ENCODE measurements at places on chromosomes 11 and 22.

- DNase-seq = no peak
Observed at GRCh38 chr11:111331711-111332479, 33.5 kb downstream of the POU2AF3 start.

GRCh38 chr11:66123902-66124301, 53.8 kb downstream of the PACS1 start:
- no peak for DNase-seq

GRCh38 chr11:10247011-10247410, 47.0 kb downstream of the SBF2 start:
- no peak for DNase-seq

DNA sequence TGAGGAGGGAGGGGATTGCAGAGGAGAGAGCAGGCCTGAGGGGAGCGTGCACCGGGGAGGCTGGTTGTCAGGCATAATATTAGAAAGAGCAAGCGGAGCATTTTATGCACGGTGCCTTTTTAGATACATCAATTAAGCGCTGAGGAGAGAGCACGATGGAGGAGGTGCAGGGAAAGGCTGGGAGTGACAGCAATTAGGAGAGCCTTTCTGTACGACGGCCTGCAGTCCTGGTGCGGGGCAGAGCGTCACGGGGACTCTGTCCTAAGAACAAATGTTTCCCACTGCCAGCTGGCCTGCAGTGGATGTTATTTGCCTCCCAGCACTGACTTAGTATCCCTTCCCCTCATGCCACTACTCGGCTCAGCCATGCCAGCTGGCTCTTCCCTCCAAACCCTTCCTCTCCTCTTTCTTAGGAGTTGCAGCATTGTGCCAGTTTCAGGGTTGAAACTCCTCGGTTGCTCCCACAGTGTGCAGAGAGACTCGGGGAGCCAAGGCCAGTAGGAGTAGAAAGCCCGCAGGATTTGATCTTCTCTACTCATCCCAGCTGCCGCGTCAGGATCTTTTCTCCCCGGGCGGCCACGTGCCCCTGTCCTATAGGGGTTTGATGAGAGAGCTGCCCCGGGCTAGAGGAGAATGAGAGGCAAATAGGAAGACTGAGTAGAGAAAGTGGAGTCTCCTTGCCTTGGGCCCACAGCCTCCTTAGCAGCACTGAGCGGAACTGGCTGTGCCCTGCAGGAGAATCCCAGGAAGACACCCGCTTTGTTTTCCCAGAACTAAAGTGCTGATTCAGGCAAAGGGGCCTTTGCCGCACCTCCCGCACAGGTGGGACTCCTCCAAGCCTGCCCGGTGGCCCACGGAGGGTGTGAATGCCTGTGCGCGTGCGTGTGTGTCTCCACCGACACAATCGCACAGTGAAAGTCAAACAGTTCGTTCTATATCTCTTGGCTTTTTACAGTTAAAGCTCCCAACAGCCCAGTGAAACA, 875.3 kb downstream of the NTM start:
- no peak for DNase-seq

DNA sequence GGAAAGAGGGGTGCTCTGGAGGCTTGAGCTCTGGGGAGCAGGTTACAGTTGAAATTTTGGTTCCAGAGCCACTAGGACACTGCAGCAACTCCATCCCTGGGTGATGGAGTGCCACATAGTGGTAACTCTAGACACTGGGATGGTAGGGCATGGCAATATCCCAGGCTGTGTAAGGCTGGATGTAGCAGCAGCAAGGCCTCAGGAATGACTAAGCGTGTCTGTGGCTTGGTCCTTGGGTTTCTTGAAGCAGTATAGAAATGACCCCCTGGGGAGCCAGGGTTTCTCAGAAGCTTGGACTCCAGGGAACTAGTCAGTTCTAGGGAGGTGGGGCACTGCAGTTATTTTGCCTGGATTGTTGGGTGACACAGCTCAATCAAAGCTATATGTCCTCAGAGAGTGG, 8.1 kb downstream of the MS4A4A start:
- DNase-seq = no peak

DNA sequence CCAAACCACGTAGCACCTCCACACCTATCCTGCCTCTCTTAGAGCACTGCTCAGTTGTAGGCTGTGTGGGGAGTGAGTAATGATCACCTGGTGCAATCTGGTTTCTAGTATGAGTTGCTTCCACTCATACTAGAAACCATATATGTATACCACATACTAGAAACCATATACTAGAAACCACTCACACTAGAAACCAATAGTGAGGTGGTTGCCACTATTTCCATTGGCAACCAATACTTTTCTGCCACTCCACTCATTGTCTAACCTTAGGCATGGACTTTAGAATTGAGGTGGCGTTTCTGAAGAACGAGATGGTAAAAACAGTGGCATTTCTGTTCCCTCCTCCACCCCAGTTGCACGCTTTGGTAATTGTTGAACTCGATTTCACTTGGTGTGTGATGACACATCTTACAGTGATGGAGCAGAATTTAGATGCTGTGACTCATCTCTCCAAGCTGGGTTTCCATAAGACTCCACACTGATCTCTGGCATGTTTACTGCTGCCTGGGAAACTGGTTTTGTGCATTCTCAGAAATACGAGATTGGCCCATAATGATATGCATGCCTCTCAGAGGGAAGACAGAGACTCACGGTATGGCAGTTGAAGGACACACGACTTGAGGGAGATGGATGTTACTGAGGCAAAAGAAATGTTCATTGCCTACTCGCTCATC, 82.9 kb downstream of the KIRREL3 start:
- DNase-seq = peak; percentile 24

DNA sequence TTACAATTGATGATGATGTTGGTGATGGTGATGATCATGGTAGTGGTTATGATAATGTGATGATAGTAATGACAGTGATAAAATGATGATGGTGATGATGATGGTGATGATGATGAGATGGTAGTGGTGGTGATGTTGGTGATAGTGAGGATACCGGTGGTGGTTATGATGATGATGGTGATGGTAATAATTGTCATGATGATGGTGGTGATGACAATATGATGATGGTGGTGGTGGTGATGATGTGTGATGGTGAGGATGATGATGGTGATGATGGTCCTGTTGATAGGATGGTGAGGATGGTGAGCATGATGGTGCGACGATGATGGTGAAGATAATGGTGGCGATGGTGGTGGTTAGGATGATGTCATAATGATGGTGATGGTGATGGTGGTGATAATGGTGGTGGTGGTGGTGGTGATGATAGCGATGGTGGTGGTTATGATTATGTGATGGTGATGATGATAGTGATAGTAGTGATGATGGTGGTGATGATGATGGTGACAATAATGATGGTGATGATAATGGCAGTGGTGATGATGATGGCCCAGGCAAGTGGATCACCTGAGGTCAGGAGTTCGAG, 1129.9 kb downstream of the BRD1 start:
- no peak for DNase-seq

DNA sequence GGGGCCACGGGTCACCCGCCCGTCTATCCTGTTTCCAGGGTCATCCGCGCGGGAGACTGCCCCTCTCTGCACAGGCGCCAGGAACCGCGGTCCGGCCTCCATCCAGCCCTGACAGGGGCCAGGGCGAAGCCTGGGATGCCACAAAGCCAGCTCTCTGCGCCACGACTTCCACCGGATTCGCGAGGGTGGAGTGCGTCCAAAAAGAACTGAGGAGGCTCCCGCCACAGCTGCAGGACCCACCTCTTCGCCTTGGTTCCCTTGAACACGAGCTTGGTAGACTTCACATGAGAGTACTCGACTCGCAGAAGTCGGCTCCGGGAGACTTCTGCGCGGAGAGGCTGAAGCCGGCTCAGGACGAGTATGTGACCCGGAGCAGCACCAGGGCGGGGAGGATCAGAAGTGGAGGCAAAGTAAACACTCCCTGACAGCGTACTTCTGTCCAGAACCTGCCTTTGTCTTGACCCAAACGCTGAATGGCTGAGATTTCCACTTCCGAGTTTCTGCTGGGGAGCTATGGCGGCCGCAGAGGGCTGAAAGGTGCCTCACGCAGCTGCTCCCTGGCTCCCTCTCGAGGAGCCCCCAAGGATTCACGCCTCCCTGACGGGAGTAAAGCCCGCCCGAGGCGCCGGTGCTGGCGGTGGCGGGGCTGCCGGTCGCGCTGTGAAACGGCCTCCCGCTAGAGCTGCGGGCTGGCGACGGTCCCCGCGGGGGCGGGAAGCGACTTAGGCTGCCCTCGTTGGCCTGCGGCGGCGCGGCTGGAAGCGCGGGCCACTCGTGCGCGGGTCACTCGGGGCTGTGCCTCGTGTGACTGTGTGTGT, 4566.7 kb upstream of the OR11H1 start:
- no peak for DNase-seq

GRCh38 chr22:36056980-36057379, 28.4 kb upstream of the RBFOX2 start:
- DNase-seq = no peak
